ENCODE measurements at places on chromosomes 1 and 21.

- peak overlapping the region; percentile 57 for H3K27ac ChIP-seq
- H3K36me3 ChIP-seq: no peaks in the 10 kb centered on the region
- H3K4me3 ChIP-seq: peak overlapping the region; percentile 84
- peaks cover 23% of the 10 kb centered on the region for H3K27me3 ChIP-seq
- no peak for DNase-seq
- peaks cover 23% of the 10 kb centered on the region for H3K4me1 ChIP-seq
Observed at GRCh38 chr1:119327094-119327449, 41.5 kb upstream of the HAO2 start.

- peaks cover 19% of the 10 kb centered on the region for H3K36me3 ChIP-seq
- H3K4me3 ChIP-seq: no peak overlapping the region
- H3K4me1 ChIP-seq: peaks cover 92% of the 10 kb centered on the region
- peak overlapping the region; percentile 70 for H3K27ac ChIP-seq
- no peaks in the 10 kb centered on the region for H3K27me3 ChIP-seq
Observed at GRCh38 chr1:206709772-206710459, 25.2 kb downstream of the MAPKAPK2 start.

- peaks cover 45% of the 10 kb centered on the region for H3K27me3 ChIP-seq
- no peaks in the 10 kb centered on the region for H3K36me3 ChIP-seq
- H3K4me1 ChIP-seq: no peaks in the 10 kb centered on the region
Observed at GRCh38 chr1:30597711-30598110, 125.7 kb downstream of the MATN1 start.

DNA sequence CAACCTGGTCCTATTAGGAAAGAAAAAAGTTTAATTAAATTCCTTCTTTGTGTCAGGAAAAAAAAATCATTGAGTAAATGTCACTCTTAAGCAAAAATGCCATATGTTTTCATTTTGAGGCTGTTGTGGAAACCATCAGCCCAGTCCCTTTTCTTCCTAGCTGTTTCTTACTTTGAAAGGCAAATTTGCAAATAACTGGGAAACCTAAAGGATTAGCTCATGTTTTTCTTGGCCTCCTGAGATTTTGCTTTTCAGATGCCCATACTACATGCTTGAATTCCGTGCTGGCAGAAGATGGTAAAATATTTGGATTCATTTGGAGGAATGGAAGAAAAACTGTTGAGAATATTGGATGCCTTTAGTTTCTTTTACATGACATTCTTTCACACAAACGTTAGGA lies 182.1 kb upstream of the ADAMTS5 start:
- no peak overlapping the region for H3K27ac ChIP-seq
- no peaks in the 10 kb centered on the region for H3K4me1 ChIP-seq
- DNase-seq: no peak
- H3K36me3 ChIP-seq: no peaks in the 10 kb centered on the region

DNA sequence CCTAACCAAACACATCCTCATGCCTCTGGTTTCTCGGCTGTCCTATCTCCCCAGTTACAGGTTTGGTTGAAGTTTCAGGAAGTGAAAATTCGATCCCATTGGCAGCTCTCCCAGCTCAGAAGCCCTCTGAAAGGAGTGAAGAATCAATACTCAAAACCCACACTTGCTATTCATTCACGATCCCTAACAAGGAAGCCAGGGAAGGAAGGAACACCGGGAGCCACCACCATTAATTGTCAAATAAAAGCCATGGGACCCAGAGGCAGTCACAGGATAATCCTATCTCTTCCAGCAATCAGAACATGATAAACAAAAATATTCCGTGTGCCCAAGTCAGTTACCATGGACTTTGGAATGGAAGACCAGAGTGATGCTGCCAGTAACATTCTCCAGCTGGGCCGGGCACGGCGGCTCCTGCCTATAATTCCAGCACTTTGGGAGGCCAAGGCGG lies 7.0 kb downstream of the TMPRSS2 start:
- H3K27ac ChIP-seq: no peak overlapping the region
- H3K4me1 ChIP-seq: no peaks in the 10 kb centered on the region
- H3K4me3 ChIP-seq: no peak overlapping the region
- H3K27me3 ChIP-seq: peaks cover 46% of the 10 kb centered on the region
- DNase-seq: no peak

DNA sequence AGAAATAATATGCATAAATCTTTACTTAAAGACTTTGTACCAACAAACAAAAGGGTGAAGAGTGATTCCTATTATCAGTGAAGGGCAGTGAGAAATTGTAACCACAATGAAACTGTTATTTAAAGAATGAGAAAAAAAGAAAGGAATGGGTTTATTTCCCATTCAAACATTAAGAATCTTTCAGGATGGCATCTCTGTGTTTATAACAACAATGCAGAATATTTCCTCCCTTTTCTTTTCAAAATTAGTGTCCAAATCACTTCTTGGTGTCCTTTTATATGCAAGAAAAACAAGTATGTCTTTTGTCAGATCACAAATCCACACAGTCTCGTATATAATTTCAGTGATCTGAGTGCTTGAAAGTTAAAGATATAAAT lies 61.2 kb downstream of the PTPRC start:
- peaks cover 60% of the 10 kb centered on the region for H3K4me1 ChIP-seq
- H3K27me3 ChIP-seq: no peaks in the 10 kb centered on the region
- no peak overlapping the region for H3K27ac ChIP-seq

DNA sequence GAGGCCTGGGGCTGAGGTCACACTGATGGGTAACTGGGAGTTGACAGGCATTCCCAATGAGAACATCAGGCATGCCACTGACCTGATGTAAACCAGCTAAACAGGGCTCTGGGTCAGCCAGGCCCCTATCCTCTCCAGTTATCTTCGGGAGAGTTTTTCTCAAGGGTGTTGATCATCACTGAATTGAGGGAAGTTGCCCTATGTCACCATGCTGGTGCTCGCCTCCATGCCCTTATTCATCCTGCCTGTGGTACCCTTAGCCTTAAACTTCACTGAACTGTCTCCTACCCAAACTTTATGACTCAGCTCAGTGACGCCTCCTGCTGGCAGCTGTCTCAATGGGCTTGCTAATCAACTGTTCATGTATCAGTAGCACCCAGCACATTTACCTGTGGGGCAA lies 80.7 kb upstream of the TNR start:
- no peak for DNase-seq
- H3K4me1 ChIP-seq: no peaks in the 10 kb centered on the region
- no peak overlapping the region for H3K27ac ChIP-seq
- H3K36me3 ChIP-seq: peaks cover 2% of the 10 kb centered on the region

DNA sequence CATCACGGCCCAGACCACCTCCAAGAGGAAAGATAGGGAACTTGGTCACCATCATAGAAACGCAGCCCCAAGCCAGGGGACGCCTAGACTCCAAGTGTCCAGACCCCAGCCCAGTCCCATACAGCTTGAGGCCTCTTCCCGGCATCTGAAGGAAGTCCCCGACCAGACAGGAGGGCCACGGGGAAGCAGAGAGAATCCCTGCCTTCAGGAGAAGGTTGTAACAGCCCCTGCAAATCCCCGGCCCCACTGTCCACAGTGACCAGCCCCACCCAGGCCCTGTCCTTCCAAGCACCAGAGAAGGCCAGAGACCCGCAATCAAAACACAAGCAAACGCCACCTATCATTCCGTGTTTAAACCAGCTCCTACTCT lies 1.7 kb downstream of the SLC19A1 start:
- peak overlapping the region; percentile 83 for H3K4me3 ChIP-seq
- H3K4me1 ChIP-seq: peaks cover 39% of the 10 kb centered on the region
- H3K27ac ChIP-seq: peak overlapping the region; percentile 51
- DNase-seq: no peak
- H3K36me3 ChIP-seq: peaks cover 3% of the 10 kb centered on the region

DNA sequence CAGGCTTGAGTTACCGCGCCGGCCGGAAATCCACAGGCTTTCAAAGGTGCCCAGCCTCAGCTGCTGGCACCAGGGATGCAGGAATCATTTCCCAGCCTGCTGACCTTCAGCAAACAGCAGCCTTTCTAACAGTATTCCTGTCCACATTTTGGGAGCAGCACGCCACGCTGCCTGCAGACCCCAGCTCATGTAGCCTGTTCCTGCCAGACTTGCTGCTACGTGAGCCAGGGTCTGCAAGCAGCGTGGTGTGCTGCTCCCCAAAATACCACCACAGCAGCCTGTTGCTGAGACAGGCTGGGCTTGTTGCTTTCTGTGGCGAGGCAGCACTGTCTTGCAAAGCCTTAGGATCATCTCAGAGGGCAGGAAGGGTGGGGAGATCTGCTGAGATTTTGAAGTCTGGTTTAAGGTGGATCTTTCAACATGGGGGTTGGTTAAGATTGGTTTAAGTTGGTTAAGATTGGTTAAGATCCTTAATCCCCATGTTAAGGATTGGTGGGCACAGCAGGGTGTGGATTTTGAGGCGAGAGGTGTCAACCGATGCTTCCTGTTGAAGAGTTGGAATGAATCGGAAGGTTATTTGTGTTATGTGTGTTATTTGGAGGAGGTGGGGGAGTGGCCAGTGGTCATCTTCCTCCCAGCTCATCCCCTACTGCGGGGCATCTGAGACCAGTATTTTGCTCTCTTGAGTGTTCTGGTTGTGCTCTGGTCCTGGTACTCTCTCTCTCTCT lies 12.9 kb downstream of the FAAH start:
- no peaks in the 10 kb centered on the region for H3K27me3 ChIP-seq
- no peak for DNase-seq
- peaks cover 2% of the 10 kb centered on the region for H3K36me3 ChIP-seq
- peaks cover 2% of the 10 kb centered on the region for H3K4me1 ChIP-seq
- no peak overlapping the region for H3K4me3 ChIP-seq

DNA sequence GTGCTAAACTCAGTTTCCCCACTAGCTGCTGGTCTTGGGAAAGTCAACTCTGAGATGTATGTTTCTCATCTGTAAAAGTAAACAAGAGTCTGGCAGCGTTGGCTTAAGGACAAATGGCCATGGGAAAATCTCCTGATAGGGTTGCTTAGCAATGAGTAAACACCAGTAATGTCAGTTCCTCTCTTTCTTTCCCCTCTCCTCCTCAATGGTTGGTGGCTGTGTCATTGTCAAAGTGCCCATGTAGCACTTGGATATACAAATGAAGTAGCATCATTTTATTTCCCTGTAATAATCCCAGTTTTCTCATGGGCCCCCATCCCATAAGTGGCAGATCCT lies 2.2 kb upstream of the FYB2 start:
- H3K27me3 ChIP-seq: peaks cover 30% of the 10 kb centered on the region
- no peaks in the 10 kb centered on the region for H3K36me3 ChIP-seq
- peaks cover 5% of the 10 kb centered on the region for H3K4me1 ChIP-seq
- H3K27ac ChIP-seq: no peak overlapping the region
- DNase-seq: no peak

- H3K27me3 ChIP-seq: peaks cover 21% of the 10 kb centered on the region
- no peaks in the 10 kb centered on the region for H3K4me1 ChIP-seq
- DNase-seq: no peak
Observed at GRCh38 chr1:175735144-175735543, 8.3 kb downstream of the TNR start.

DNA sequence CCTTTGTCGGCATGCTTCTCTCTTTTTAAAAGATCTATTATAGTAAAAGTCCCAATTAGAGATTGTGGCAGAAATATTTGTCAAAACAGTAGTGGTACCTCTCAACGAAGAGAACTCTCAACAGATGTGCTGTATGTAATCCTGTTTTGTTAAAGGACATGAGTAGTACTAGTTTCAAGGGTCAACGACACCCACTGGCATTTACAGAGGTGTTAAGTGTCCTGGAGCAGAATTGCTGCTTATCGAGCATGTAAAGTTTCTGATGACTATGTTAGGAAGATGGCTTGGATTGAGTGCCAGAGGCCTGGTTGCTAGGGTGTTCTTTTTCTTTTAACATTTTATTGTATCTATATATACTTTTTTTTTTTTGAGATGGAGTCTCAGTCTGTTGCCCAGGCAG lies 27.1 kb downstream of the CELF3 start:
- DNase-seq: no peak
- no peak overlapping the region for H3K4me3 ChIP-seq
- no peak overlapping the region for H3K27ac ChIP-seq
- no peaks in the 10 kb centered on the region for H3K27me3 ChIP-seq

- H3K36me3 ChIP-seq: peaks cover 77% of the 10 kb centered on the region
- peaks cover 100% of the 10 kb centered on the region for H3K4me1 ChIP-seq
- peak overlapping the region; percentile 86 for H3K27ac ChIP-seq
Observed at GRCh38 chr1:30740251-30741238, 17.0 kb downstream of the LAPTM5 start.

DNA sequence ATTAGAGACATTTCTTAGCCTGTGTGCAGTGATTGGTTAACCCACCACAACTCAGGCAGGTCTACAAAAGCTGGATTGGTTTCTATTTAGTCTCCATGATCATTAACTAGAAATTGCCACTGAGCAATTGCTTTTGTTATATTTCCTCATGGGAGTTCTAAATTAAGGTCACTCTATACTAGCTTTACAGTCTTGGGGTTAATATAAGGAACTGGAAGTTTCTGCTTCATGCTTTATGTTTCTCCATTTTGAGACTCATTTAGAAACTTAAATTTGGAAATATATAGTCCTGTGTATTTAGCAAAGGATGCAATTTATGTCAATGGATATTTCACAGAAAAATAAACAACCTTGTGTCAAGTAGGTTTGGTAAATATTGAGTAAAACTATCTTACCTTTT lies 137.5 kb downstream of the HLX start:
- no peak overlapping the region for H3K4me3 ChIP-seq
- H3K27ac ChIP-seq: no peak overlapping the region
- H3K36me3 ChIP-seq: no peaks in the 10 kb centered on the region

DNA sequence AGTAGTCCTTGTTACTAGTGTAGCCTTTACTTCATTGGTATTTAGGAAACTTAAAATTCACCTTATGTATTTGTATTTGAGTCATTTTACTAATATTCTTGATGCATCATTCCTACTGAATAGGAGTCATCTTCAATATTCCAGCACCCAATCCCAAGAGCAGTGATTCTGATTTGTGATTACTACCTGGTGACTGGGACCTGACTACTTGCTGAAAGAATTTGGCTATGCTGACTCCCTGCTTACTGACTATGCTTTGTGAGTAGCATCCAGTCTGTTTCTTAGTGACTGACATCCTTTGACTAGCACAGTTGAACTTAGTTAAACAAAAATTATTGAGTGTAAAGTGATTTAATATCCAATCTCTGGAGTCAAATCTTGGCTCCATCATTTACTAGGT lies 129.9 kb upstream of the NEGR1 start:
- H3K4me1 ChIP-seq: no peaks in the 10 kb centered on the region
- no peak overlapping the region for H3K27ac ChIP-seq
- H3K27me3 ChIP-seq: no peaks in the 10 kb centered on the region
- no peak overlapping the region for H3K4me3 ChIP-seq

DNA sequence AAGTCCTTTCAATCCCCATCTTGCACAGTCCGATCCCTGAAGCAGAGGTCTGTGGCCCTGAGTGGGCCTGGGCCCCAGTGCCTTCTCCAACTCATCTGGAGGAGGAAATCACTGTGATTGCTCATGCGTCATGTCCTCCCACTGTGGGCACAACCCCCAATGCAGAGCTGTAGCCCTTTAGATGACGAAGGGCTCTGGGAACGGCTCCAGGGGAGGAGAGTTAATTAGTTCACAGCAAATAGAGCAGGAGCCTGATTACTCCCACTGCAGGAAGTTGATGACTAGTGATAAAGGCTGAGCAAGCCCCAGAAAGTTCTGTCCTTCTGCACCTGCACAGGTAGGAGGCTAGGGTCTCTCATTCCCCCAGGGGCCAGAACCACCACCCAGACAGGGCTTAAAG lies 111.5 kb downstream of the CCDC185 start:
- no peak overlapping the region for H3K27ac ChIP-seq
- H3K4me1 ChIP-seq: no peaks in the 10 kb centered on the region
- DNase-seq: no peak
- no peaks in the 10 kb centered on the region for H3K36me3 ChIP-seq
- peaks cover 14% of the 10 kb centered on the region for H3K27me3 ChIP-seq
- no peak overlapping the region for H3K4me3 ChIP-seq
